Ovary (tissue), 10 donors: ENCODE measurements at places on chromosomes 2 and 18. TPM values are rescaled to one million over a fixed set of nuclear protein-coding genes. Genes with fewer than 3 reads are reported as not detected.

GRCh38 chr18:54945576-54946125 is 13.6 kb downstream of the CCDC68 start:
- no peak for DNase-seq
- no peaks in the 10 kb centered on the region for H3K27me3 ChIP-seq
- peaks cover 4% of the 10 kb centered on the region for H3K4me1 ChIP-seq
- H3K36me3 ChIP-seq: no peaks in the 10 kb centered on the region

DNA sequence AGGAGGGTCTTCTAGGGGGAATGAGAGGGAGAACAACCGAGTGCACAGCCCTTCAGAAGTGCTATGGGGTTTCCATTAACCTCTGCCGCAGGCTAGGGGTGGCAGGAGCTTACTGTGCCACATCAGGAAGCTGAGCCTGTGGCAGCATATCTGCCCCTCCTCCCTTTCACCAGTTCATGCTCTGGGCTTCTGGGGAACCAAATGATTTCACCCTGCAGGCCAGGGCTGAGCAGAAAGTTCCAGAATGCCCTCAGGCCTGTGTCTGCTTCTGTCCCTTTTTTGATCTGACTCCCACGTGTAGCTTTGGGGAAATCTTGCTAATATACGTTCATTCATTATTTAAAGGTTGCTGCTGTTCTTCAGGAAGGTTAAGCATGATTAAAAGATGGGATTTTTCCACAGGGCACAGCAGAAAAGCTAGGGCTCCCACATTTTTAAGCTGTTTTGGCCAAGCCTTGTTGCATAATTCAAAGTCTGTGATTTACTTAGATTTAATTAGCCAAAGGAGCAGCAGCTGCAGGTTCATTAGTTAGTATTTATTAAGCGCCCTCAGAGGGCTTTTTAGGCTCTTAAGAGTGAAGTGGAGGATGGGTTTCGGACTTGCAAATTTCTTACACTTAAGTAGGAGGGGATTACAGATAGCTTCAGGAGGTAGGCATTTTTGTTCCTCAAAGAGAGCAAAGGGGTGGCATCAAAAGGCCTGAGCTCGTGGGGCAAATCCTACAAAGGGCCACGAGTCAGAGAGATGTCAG is 10.2 kb downstream of the TMEM247 start:
- H3K27me3 ChIP-seq: no peaks in the 10 kb centered on the region
- H3K4me1 ChIP-seq: peaks cover 8% of the 10 kb centered on the region
- no peak overlapping the region for H3K27ac ChIP-seq
- DNase-seq: no peak

DNA sequence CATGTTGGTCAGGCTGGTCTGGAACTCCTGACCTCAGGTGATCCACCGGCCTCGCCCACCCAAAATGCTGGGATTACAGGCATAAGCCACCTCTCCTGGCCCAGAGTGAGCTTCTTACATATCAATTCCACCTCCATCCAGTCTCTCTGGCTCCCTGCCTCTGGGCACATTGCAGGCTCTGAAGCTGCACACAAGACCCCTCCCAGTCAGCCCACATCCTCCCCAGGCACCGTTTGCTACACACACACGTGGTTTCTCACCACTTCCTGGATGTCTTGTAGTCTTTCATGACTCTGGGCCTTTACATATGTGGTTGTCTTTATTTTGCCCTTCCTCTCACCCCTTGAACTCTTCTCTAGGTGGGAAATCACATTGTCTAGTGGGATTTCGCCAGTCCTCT is 64.0 kb upstream of the CABLES1 start:
- no peaks in the 10 kb centered on the region for H3K36me3 ChIP-seq
- no peak overlapping the region for H3K27ac ChIP-seq
- H3K4me3 ChIP-seq: no peak overlapping the region

- H3K4me1 ChIP-seq: no peaks in the 10 kb centered on the region
- H3K27ac ChIP-seq: no peak overlapping the region
- DNase-seq: no peak
- H3K27me3 ChIP-seq: no peaks in the 10 kb centered on the region
Observed at GRCh38 chr2:178025551-178026185, 46.9 kb downstream of the PDE11A start.

- DNase-seq: no peak
- no peaks in the 10 kb centered on the region for H3K36me3 ChIP-seq
- no peak overlapping the region for H3K4me3 ChIP-seq
- H3K27me3 ChIP-seq: no peaks in the 10 kb centered on the region
Observed at GRCh38 chr2:77191665-77192064, 330.5 kb downstream of the LRRTM4 start.

TNFRSF11A gene
- polyA plus RNA-seq: 1.8 TPM
